ENCODE measurements at places on chromosomes 6 and 20. TPM values are rescaled to one million over a fixed set of nuclear protein-coding genes. Genes with fewer than 3 reads are reported as not detected.

DNA sequence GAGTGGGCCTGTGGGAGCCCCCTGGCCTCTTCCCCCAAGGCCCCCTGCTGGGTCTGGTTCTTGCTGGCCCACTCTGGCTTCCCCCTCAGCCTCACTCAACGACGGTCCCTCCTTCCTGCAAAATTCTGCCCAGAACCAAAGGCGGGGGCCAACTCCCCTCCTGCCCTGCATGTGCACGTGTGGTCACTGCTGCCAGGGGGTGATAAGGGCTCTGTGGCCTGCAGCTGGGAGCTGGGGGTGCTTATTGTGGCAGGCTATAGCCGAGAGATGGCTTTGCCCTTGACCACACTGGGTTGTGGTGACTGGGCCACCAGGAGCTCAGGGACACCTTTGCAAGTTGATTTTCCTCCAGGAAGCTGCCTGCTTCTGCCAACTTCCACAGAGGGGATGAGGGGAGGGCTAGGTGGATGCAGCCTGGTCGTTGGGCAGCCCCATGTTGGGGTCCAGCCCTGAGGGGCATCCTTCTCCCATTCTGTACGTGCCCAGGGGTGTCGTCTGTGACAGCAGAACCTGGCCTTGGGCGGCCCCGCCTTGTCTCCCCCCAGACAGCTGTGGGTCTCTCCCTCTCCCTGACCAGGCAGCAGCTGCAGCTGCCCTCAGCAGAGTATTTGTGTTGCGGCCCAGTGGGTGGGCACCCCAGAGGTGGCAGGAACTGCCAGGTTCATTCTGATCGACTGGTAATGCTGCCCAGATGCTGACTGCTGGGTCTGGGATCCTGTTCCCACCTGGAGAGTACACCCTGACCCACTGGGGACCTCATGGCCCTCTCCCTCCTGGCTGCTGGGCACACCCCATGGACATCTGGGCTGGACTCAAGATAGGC, 5.6 kb downstream of the TCEA2 start:
- no peak for DNase-seq

DNA sequence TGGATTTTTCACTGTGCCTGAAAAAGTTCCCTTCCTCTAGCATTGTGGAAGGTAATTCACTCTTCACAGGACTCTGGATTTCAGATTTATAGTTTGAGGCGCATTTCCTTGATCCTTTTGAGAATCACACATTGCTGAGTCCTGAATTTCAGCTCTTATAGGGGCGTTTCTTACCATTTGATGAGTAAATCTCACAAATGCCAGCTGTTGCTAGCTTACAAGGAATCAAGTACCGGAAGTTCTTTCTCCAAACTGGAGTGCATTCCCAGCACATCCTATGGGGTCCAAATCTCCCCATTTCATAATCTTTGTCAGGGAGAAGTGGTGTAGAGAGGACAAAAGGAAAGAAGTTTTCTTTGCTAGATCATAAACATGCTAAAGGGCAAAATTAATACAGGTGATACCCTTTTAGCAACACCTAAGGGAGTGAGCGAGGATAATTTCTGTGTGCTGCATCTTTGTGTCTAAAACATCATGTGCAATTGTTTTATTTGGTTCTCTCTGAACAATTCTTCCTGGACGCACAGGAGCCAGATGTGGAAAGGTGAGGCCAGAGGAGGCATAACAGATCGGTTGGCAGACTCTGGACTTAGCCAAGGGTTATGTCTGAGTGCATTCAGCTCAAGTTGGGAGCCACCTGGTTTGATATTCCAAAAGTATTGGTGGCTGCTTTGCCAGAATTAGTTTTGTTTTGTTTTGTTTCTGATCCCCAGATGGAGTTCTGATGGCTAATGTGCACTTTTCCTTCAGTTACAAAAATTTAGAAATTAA, 37.4 kb upstream of the EYA2 start:
- DNase-seq, result no peak

DNA sequence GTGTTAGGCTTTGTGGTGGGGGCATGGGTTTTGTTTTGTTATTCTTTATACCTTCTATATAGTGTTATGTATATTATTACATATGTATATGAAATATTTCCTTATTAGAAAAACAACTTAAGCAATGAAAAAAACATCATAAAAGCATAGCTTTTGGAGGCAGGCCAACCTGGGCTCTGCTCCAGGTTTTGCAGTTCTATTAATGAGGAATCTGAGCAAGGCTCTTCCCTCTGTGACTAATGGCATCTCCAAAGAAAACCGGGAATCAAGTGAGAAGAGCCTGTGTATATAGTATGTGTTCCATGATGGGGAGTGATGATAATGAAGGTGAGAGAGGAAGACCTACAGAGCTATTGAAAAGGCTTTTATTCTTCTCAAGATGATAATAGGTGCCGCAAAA, 291.1 kb downstream of the CLIC5 start:
- DNase-seq, result peak; percentile 86

GRCh38 chr20:63782051-63782471, 42.5 kb downstream of the SLC2A4RG start:
- no peak for DNase-seq

DNA sequence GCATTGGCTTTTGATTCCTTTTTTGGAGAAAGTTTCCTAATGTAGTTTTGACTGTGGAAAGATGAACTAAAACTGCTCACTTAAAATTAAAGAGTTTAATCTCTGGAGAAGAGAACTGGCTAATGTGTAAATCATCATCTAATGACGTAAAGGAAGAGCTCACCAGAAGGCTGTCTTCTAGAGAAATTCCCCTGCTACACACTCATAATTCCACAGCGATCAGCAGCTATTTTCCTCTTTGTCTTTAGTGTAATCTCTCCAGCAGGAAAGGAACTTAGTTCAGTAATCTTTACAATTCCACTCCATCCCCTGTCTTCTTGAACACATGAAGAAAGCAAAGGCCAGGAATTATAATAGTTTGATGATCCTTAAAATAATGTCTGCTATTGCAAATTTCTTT, 15.8 kb downstream of the SPTLC3 start:
- DNase-seq, result no peak

DNA sequence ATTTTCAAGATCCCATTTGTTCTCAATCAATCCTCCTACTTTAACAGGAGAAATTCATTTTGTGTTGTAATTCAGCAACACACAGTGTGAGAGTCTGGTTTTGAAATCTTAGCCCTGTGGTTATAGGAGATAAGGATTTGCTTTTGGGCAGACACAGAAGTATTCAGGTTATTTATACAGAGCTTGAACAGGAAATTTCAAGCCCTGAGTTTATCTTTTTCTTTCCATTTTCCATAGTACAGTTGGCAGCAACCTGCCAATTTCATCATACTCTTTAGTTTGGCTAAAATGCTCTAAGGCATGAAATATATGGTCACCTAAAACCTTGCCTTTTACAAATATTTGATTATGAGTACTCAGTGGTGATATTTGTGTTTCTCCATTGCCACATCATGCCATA, 41.4 kb downstream of the PKIB start:
- no peak for DNase-seq

Gene PRDM13
- not detected for polyA plus RNA-seq

Gene MOG
- polyA plus RNA-seq, result not detected

Gene IDH3B
- polyA plus RNA-seq, result 131 TPM

Gene PPIL1
- 45.5 TPM for polyA plus RNA-seq

Data from right lung (tissue), 10 donors.